NCI-H510A (cell line): ENCODE measurements at places on chromosomes 2 and 18.

DNA sequence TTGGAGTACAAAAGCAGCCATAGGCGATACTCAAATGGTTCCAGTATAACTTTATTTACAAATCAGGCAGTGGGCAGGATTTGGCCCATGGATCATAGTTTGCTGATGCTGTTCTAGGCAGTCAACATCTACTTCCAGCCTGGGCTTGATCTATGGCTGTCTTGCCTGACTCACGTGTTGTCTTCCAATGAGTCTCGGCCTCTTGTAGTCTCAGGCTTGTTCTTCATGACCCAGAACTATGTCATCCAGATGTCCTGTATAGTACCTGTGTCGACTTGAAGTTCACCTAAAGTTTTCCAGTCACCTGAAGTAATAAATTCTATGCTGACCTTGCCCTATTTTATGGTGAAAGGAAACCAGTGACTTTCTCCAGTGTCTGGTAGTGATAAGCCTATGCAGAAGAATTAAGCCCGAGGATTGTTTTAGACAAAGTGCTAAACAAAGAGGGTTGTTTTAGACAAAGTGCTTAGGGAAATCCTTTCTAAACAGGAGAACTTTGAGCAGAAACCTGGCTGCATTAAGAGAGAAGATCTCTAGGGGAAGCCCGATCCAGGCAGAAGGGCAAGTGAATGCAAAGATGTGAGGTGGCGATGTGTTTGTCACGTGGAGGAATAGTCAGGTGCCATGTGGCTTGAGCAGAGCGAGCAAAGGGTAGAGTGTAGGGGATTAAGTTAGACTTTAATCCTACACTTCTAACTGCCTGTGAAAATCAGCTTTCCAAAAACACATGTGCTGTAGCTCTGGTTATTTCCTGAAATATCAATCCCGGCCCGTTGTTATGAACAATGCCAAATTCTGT, 8.5 kb upstream of the THNSL2 start:
- DNase-seq = no peak

DNA sequence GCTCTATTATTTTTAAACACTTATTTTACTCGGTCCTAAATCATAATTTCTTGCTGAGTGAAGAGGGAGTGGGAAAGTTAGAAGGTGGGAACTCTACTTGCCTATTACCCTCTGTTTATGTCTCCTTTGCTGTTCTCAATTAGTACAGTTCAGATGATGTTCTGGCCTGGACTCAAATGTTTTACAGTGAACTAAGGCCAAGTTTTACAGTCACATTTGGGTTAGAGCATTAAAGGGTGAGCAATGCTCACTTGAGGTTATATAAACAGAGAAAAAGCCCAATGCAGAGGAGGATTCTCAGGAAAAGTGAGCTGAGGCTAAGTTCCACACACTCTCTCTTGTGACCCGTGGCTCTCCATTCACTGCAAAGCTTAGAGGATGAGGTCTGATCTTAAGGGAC, 52.4 kb downstream of the ITSN2 start:
- DNase-seq = no peak

- DNase-seq = no peak
Measured at GRCh38 chr2:165843351-165843750, 49.3 kb upstream of the GALNT3 start.

GRCh38 chr18:44541781-44542180, 138.9 kb upstream of the SETBP1 start:
- no peak for DNase-seq

GRCh38 chr2:45291296-45291701, 282.0 kb upstream of the SIX2 start:
- no peak for DNase-seq

GRCh38 chr2:124333784-124334183, 308.7 kb downstream of the CNTNAP5 start:
- DNase-seq = no peak

- DNase-seq = no peak
Measured at GRCh38 chr2:222494104-222494739, 69.9 kb downstream of the SGPP2 start.

- DNase-seq = no peak
Measured at GRCh38 chr2:230779607-230780006, 67.0 kb downstream of the CAB39 start.

GRCh38 chr2:107358362-107358761, 468.3 kb upstream of the RGPD4 start:
- no peak for DNase-seq

GRCh38 chr2:28277466-28277865, 115.2 kb upstream of the FOSL2 start:
- peak; percentile 87 for DNase-seq

DNA sequence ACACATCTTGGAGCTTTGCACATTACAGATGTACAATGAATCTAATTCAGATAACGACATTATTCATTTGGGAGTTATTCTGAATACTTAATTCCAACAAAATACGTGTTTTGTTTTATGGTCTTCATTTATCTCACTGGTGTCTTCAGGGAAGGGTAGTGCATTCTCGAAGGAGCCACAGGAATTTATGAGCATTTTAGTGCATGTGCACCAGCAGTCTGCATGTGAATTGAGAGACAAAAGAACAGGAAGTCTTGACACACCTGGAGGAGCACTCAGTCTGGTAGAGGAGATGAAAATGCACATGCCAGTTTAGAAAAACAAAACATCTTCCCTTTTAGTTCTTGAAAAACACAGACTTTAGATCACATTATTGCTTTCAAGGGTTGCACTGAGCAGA, 228.7 kb downstream of the LRATD1 start:
- DNase-seq = no peak
